ENCODE measurements at places on chromosomes 16 and 17.
A peak's percentile ranks its signal among the peaks of the same experiment; 100 is the strongest.

DNA sequence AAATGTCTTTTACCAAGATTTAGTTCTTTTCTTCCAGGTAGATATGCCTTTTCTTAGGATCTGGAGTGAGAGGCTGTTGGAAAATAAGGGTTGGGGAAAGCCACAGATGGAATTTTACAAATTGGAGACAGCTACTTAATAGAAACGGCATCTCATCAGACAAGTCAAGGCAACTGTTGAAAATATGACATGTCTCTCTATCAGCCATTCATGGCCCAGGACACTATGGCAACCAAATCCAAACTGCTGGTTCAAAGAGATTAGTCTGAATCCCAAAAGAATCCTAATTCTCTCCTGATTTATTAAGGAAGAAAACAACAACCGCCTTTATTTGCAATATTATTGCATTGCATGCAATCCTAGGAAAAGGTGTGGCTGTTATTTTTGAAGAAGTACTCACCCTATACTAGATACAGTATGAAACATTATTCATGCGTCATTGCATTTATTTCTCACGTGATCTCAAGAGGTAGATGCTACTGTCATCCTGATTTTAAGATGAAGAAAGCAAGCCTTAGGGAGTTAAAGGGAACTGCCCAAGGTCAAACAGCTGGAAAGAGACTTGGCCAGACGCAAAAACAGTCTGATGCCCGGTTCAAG lies 12.6 kb upstream of the CEP20 start:
- no peak for DNase-seq

- no peak for DNase-seq
These were observed 103.0 kb downstream of the CYLD start for GRCh38 chr16:50844840-50845239.

GRCh38 chr16:90077757-90078578 lies 837 bp upstream of the PRDM7 start:
- DNase-seq, result no peak

DNA sequence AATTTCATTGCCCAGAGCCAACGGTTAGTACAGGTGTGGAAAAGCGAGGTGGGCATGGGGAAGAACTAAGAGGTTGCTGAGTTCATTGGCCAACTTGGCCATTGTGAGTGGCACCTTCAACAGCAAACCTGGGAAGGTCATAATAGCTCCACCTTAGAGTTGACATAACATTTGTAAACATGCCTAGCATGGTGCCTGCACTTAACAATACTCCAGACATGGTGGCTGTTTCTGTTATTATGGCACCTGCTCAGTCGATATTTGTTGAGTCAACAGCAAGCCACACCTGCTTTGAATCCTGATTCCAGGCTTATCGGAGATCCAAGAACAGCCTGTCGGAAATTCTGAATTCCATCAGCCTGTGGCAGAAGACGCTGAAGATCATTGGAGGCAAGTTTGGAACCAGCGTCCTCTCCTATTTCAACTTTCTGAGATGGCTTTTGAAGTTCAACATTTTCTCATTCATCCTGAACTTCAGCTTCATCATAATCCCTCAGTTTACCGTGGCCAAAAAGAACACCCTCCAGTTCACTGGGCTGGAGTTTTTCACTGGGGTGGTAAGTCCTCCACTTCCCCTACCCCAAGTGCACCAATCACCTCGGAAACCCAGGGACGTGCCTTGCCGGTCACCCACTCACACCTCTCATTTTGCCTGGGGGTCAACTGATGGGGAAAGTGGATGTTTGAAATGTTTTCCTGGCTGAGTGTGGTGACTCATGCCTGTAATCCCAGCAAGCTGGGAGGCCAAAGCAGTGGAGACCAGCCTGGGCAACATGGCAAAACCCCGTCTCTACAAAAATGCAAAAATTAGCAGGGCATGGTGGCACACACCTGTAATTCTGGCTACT lies 46.0 kb downstream of the TMC5 start:
- no peak for DNase-seq

- peak; percentile 11 for DNase-seq
These were observed 451.5 kb upstream of the HSBP1 start for GRCh38 chr16:83356266-83356665.

DNA sequence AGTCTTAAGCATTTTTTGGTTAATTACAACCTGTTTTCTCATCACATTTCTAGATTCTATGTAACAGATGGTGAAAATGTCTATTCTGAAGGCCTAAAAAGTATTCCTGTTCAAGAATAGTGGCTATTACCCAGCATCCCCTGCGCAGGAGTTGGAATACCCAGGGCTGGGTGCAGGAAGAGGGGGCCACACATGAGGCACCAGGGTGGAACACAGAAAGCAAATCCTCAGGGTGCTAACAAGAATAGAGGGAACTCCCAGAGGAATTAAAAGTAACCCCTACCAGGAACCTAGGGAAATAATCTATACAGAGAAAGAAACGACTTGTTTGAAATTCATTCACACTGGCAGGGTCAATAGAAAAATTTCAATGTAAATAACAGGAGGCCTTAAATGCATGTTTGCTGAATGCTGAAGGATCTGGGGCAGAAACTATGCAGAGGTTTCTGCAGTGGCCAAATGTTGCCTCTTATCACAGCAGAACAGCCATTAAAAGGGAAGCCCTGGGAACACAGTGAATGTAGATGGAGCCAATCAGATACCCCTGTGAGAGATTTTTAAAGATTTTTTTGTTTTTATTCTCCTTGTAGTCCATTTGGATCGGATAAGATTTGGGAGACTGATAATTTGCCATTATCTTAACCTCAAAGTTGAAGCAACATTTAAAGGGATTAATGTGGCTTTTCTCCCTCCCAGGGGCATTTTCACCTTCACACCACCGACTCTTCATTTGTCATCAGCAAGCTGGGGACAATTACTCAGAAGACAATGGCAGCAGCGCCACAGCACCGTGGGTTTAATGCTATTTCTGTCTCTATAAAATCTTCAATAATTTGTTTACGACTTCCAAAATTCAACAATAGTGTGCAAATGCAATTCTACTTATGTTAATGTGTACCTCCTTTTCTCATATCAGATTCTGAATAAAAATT lies 196.0 kb upstream of the PSMD7 start:
- no peak for DNase-seq

Data from progenitor cell of endocrine pancreas (in vitro differentiated cells).